Mesendoderm (in vitro differentiated cells): ENCODE measurements at places on chromosomes 16 and 17.

GRCh38 chr17:29243792-29244191 is 2.9 kb upstream of the CRYBA1 start:
- peak; percentile 48 for DNase-seq

DNA sequence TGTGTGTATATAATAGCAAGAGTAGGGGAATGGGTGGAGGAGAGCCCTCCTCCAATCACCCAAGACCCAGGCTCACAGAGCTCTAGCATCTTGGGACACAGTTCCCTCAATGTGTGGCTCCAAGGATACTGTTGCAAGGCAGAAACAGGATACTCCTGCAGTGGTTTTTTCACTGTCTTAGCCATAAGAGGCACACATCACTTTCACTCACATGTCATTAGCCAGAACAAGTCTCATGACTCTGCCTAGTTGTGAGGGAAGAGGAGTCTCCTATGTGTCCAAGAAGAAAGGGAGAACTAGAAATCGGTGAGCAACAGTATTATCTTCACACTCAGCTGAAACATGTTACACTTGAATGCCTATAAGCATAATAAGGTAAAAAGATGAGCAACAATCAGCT is 11.1 kb upstream of the NUDT7 start:
- no peak for DNase-seq

DNA sequence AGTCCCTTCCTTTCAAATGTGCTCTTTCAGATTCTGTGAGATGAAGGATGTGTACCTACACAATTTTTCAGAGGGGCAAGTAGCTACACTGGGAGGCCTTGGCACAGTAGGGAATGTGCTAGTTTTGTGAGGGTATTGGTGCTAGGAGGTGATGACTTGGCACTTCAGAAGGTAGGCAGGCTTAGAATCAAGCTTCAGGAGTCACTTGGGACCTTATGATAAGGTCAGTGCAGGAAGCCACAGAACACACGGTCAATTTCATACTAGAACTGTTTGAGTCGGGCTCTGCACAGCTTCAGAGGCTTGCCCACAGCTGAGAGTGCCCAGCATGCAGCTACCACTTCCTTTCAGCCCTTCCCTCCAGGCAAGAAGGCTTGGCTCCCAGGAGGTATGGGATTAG is 6.1 kb downstream of the CMTM1 start:
- no peak for DNase-seq

GRCh38 chr16:27389272-27389961 is 12.6 kb upstream of the IL21R start:
- no peak for DNase-seq
